ENCODE measurements at places on chromosomes 7 and 10. TPM values are rescaled to one million over a fixed set of nuclear protein-coding genes. Genes with fewer than 3 reads are reported as not detected.

DNA sequence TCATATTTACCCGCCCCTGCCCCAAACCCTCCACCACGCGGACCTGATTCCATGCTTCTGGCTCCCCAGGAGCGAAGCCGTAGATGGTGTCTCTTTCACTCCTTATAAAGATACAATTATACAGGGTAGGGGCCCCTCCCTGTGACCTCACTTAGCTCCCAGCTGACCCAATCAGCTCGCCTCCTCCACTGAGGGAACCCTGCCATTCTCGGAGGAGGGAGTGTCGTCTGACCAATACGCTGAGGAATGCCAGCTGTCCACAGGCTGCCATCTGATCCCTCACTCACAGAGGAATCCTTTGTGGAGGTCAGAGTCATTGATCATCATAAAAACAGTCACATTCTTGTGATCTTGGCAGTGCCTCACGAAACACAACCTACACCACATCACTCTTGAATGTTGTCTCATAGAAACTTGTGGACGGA is 67.5 kb upstream of the INSIG1 start:
- DNase-seq: peak; percentile 99

GRCh38 chr7:93873998-93874574 is 16.5 kb downstream of the TFPI2 start:
- no peak for DNase-seq

DNA sequence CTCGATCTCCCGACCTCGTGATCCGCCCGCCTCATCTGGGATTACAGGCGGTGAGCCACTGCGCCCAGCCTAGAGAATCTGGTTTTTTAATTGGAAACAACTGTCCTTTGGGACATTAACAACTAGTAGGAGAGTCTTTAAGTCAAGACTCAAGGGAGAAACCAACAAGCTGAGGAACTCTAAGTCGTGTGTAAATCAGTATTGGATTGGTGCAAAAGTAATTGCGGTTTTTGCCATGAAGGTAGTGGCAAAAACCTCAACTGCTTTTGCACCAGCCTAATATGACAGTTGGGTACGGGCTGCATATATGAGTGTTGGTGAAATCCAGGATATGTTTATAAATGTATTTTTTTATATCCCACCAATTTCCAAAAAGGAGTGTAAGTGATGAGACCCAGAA is 113.9 kb upstream of the PLXNA4 start:
- no peak for DNase-seq

DNA sequence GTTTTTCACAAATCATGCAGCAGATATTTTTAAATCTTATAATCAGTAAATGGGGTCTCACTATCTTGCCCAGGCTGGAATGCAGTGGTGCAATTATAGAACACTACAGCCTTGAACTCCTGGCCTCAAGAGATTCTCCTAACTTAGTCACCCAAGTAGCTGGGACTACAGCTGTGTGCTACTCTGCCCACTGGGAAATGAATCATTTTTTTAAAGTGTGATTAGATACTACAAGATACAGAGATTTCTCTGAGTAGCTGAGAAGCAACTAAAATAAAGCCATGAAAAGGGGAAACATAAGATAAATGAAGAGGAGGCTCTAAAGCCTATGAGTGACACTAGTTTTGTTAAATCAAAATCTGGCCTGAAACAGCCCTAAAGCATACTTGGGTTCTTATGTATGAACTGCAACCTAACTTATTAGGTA is 119.7 kb downstream of the JMJD1C start:
- peak; percentile 50 for DNase-seq

DNA sequence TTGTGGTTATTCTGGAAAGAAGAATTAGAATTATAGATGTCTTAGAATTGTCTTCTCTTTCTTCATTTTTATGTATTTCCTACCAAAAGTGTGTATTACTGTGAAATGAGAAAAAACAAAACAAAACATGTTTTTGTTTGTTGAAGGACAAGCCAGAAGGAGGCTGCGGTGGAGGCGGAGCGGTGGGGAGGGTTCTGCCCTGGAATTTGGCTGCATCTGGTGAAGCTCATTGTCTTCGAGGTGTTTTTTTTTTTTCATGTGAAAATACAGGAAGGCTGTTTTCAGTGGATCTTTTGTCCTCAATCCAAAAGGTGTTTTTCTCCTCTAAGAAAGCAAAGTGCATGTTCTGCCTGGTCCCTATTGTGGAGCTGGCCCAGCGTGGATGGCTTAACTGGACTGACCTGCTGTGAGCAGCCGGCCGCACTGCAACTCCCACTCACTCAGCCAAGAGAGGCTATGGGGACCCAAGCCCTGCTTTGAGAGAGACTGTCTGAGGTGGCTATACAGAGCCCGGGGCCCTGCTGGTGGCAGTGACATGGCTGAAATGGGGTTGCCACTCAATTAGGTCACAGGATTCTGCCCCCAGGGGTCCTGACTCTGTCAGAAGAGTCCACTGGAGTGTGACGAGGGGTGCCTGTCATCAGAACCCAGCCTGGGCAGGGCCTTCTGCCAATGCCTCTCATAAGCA is 184.9 kb upstream of the MKI67 start:
- DNase-seq: no peak

DNA sequence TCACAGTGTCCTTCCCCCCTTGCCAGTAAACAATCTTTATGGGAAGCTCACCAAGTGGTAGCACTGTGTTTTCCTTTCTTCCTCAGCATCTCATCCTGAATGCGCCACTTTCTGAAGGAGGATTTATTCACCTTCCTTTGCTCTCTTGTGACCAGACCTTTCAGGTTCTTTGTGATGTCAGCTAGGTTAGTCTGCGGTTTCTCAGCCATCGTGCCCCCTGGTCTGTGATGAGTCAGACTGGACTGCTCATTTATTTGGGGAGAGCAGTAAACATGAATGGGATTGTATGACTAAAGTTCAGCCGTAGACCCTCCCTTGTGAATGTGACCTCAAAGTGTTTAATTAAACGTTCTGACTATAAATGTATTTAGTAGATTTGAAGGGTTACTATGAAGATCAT is 235.1 kb upstream of the CELF2 start:
- DNase-seq: no peak

DNA sequence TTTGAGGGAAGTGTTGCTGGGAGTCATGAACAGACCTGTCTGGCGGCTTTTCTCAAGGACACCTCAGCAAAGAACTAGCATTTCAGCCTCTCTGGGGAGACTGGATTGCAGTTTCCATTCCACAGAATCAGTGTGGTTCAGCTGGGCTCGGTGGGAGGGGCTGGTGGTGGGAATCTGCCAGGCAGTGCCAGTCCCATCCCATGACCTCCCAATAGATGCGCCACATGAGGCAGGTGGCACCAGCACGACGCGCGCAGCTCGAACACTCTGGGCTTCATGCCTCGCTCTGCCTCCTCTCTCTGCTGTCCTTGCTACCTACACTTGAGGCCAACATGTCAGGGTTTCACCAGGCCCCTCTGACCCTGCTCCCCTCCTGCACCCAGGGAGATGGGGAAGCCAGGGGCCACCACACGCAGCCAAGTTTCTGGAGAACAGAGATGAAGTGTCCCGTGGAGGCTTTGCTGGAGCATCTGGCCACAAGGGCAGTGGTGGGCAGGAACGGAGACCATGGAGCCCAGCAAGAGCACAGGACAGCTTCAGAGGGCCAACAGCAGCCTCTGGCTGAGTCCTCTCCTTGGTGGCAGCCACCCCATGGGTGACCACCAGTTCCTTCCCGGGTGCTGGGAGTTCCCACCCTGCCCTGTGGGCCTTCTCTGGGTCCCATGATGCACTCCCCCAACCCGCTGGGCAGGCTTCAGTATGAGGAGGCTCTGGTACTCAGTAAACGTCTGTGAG is 2.3 kb downstream of the NACAD start:
- DNase-seq: no peak

DNA sequence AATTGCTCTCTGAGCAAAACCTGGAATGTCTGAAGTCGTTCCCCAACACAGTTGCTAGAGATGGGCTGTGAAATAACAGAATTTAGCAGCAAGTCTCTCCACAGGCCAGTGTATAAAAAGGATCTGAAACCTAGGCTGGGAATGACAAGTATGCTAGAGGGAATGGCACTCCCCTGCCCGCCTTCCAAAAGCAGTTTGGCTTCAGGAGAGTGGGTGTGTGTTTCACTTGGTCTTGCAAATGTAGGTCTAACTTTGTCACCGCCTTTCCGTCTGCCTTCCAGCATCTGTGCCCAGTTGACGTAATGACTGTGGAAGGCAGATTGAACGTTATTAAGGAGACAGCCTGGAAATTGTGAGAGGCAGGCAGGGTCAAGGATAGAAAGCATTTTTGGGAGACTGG is 18.0 kb upstream of the MTURN start:
- peak; percentile 91 for DNase-seq

- no peak for DNase-seq
Measured at GRCh38 chr7:45690762-45691150, 116.6 kb downstream of the ADCY1 start.

DNA sequence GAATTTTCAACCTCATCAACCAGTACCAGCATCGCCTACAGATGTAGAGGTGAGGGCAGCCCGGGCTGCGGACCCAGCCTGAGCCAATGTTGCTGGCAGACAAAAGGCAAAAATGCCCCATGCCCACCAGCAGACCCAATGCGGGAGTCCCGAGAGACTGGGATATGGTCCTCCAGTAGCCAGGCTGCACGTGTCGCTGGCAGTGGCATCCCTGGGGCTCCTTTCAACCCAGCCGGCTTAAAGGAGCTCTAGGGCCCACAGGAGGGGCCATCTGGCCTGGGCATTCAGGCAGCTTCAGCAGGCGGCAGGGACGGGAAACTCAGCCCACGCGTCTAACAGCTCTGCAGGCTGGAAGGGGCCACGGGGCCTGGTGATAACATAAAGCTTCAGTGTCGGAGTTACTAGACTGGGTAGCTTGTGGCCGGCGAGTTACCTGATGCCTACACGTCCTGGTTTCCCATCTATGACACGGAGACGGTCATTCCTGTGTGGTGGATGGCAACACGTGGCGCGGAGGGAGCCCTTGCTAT is 70.7 kb downstream of the PROSER2 start:
- DNase-seq: no peak

DNA sequence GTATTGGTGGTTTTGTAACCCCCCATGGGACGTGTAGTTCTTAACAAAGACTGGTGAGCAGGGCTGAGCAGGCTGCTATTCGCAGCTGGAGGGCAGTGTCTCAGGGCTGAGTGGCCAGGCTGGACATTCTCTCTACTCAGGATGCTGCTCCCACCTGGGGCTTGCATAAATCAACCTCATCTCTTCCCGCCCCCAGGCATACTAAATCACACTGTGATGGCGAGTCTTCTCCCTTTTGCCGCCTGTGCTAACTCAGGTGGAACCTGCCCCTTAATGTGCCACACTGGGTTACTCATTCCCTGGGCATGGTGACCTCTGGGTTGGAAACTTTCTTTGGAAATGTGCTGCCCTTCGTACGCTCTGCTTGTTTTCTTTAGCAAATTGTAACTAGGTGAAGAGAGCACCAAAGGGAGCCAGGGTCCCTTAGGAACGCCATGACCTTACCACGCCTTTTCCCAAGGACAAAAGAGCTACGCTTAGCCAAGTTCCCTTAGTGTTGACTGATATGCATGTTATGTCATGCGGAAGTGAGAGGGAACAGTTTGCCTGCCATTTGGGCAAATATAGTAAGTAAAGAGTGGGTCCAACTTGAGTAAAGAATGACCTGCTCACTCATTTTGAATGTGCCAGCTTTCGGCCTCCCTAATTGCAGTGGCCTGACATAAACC is 40.4 kb upstream of the COBL start:
- DNase-seq: no peak

DNA sequence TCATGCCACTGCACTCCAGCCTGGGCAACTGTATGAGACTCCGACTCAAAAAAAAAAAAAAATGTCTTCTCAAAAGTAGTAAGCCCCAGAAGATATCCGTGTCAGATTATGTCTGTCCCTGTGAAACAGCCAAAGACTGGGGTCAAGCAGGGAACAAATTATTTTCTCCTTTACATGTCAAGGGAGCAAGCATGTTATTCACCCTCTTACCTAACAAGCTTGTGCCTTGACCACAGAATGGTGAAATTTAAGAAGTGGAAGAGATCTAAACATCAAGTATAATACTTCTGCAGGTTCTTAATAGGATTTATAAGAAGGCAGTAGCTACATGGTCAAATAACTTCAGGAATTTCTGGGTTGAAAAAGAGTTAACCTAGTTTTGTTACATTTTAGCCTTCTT is 187.9 kb downstream of the ZNF365 start:
- DNase-seq: no peak

GRCh38 chr10:73763343-73763742 is 18.5 kb upstream of the CHCHD1 start:
- DNase-seq: peak; percentile 42

The SPACDR gene
- total RNA-seq: not detected

GRCh38 chr10:90777621-90778020 is 80.2 kb downstream of the HTR7 start:
- no peak for DNase-seq

- DNase-seq: peak; percentile 93
Measured at GRCh38 chr7:141649865-141650634, 51.9 kb downstream of the DENND11 start.

DNA sequence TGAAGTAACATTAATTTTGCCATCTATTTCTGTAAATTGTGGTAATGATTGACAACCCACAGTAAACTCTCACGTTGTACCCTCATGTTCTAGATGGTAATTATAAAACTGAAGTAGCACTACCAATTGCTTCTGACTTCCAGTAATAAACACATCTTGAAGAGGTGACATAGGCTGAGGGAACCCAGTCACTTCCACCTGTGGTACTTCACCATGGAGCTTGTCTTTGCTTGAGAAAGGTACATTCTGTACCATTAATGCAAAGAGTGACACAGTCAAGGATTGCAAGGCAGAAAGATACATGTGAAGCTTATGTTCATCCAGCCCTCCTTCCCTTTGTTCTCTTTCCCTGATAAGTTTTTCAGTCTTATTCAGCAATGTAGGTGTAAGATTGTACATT is 11.2 kb downstream of the CAPZA2 start:
- DNase-seq: no peak

GRCh38 chr10:77348751-77349150 is 288.9 kb downstream of the KCNMA1 start:
- no peak for DNase-seq

GRCh38 chr10:71748671-71749191 is 24.6 kb downstream of the VSIR start:
- DNase-seq: no peak

The TMEM273 gene
- not detected for total RNA-seq

The TMEM72 gene
- not detected for total RNA-seq

GRCh38 chr10:44253769-44254462 is 131.0 kb downstream of the CXCL12 start:
- DNase-seq: peak; percentile 92

- DNase-seq: no peak
Measured at GRCh38 chr7:32489788-32490126, 423 bp downstream of the LSM5 start.

Measured in GM23248 (cell line).